Fibroblast of lung (primary cell): ENCODE measurements at places on chromosomes 5 and 9.

DNA sequence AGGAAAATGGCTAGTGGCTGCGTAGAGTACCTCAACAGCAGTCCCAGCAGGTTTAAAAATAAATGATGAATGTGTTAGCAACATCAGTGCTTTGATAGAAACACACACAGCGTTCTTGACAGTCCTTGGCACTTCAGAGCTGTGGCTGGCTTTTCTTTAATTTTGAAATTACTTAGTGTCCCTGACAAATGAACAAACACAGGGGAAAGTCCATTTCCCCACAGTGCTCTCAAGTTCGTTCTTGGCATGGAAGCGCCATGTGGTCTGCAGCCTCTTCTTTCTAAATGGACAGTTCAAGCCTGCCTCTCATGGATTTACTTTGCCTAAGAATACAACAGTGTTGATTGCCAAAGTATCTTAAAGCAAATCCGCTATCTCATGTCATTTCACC is 102.2 kb downstream of the ADAMTS12 start:
- no peak for DNase-seq

DNA sequence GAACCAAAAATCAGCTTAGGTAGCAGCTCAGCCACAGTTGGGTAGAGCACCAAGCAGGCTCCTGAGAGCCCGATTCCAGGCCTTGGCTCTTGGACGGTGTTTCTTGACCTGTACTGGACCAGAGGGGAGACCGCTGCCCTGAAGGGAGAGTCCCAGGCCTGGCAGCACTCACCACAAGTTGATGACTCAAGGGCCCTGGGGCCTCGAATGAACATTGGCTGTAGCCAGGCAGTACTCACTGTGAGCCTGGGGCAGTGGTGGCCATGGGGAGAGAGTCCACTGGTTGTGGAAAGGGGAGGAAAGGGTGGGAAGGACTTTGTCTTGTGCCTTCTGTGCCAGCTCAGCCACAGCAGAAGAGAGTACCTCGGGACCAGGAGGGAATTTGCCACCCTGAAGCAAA is 166.1 kb downstream of the EDIL3 start:
- peak; percentile 39 for DNase-seq

GRCh38 chr5:334903-335739 is 13.6 kb downstream of the AHRR start:
- DNase-seq = no peak

DNA sequence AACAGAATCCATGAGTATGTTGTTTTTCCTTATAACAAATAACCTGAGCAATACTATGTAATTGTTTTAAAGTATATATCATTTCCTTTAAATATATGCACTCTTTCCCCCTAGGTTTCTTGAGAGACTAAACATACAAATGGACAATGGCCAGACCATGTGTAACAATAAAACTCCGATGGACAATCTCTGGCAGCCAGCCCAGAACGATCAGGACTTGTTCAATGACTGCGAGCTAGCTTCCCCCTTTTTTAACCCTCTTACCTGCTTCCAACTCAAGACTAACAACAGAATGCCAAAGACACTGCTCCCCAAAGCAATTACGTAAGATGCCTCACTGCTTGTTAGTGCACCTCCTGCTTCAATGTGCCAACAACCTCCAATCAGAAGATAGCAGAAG is 94.9 kb downstream of the HTR4 start:
- no peak for DNase-seq

GRCh38 chr5:122576256-122577016 is 198.4 kb upstream of the SNX2 start:
- DNase-seq = peak; percentile 53

DNA sequence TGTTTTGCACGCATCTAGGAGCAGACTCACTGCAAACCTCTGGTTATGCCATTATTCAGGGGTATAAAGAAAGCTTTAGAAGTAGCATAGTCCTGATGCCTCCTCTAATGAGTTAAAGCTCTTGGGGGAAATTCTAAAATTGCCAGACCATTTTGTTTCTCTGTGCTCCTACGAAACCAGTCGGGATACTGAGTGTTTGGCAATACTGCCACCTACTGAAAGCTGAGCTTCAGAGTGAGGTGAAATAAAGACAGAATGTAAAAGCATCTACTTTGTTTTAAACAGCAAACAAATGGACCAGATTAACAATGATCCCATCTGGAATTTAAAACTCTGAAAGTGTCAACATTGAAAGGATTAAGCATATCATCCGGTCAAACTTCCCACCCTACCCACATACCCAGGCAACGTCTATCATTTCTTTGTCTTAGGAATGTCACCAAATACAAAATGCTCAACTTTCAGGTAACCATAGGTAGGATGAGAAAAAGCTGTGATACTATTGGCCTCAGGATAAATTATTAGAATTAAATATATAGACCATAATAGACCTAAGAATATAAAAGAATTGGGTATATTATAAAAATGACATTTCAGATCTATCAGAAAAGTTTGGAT is 77.8 kb upstream of the SHISAL2B start:
- peak; percentile 80 for DNase-seq

GRCh38 chr5:36839489-36840476 is 36.8 kb upstream of the NIPBL start:
- DNase-seq = no peak

DNA sequence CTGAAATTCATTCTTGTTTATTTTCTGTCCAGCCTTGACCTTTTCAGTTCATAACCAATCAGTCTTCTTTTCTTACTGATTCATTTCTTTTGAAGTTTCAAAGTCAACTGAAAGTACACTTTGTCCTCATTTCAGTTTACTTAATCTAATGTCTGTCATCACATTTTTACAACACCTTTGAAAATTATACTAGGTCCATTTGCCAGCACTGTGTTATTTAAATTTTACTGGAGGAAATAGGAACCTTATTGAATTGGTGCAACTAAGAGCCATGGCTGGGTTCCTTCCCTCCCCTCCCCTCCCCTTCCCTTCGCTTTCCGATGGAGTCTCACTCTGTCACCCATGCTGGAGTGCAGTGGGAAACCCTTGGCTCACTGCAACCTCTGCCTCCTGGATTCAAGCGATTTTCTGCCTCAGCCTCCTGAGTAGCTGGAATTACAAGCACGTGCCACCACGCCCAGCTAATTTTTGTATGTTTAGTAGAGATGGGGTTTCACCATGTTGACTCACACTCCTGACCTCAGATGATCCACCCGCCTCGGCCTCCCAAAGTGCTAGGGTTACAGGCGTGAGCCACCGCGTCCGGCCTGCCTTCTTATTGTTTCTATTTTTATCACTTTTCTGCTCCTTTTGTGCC is 6.3 kb downstream of the RMI1 start:
- DNase-seq = peak; percentile 60

DNA sequence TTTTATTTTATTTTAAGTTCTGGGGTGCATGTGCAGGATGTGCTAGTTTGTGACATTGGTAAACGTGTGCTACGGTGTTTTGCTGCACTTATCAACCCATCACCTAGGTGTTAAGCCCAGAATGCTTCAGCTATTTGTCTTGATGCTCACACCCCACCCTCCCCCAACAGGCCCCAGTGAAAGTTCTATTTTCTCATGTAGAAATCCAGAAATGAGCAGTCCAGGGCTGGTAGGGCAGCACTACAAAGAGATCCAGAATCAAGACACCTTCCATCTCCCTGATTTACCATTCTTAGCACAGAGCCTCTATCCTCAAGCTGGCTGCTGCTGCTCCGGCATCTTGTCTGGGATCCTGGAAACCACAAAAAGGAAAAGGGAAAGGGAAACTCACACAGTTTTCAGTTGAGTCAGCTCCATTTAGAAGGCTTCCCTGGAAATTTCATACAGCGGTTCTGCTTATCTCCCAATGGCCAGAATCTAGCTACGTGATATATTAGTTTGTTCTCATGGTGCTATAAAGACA is 85.4 kb upstream of the SMARCA2 start:
- DNase-seq = no peak

- DNase-seq = no peak
These were observed 6.3 kb upstream of the IFNA8 start for GRCh38 chr9:21402386-21403251.

DNA sequence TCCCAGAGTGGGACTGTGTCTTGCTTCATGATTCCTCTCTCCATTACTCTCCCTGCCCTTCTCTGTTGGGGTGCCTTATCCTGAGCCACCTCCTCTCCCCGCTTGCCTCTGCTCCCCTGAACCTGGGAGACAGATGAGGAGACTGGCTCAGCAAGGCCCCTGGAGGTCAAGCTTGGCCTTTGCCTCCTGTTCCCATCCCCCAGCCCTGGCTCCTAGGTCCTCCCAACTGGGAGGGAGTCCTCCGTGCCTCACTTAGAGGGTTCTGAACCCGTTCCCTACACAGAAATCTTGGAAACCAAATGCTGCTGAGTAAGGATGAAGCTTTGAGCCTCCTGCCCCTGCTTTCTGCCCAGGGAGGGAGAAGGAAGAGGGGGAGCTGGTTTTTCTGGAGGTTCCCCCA is 9.8 kb upstream of the ENDOG start:
- DNase-seq = no peak

GRCh38 chr9:12956261-12956660 is 181.4 kb downstream of the LURAP1L start:
- no peak for DNase-seq

GRCh38 chr5:62007457-62007856 is 298.5 kb upstream of the KIF2A start:
- DNase-seq = no peak

- no peak for DNase-seq
These were observed 76.0 kb upstream of the LRRC70 start for GRCh38 chr5:62502456-62503101.

DNA sequence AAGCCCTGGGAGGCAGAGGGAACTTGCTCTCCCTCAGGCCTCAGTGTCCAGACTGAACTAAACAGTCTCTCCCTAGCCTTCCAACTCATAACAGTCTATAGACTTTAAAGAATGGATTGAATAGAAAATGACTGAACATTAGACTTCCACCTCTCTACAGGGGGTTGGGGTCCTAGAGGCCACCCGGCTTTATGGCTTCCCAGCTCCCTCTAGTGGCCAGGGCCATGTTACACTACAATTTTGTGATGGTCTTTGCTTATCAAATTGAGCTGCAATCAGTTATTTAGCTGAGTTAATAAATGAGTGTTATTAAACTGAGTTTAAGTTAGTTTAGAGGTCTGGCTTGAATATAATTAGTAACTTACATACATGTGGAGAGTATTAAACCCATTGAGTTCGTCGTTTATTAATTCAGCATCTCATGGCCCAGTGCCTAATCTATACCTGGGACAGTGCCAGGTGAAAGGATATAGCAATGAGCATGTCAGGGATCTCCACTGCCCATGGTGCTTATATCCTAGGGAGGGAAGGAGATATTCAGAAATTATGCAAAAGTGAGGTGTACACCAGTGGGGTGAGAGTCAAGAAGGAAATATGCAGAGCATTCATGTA is 105.2 kb downstream of the SH3TC2 start:
- DNase-seq = peak; percentile 49

- DNase-seq = no peak
These were observed 10.4 kb downstream of the MED27 start for GRCh38 chr9:132069046-132069898.

DNA sequence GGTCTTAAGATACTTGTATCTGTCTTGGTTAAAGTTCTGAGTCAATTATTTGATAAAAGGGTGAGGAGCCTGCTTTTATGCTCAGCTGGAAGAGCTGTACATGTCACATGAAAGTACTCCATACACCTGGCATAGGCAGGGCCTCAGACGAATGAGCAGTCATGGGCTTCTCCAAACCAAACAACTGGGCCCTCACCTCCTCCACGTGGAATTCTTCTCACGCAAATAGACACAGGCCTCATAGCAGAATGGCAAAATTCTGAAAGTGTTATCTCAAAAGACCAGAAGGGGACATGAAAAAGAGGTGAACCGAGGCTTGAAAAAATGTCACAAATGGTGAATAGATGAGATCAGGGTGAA is 48.6 kb downstream of the FAM240B start:
- no peak for DNase-seq

- no peak for DNase-seq
These were observed 52.9 kb downstream of the ZNF462 start for GRCh38 chr9:106915851-106916250.

- peak; percentile 60 for DNase-seq
These were observed 59.0 kb upstream of the BARX1 start for GRCh38 chr9:94014066-94014654.

DNA sequence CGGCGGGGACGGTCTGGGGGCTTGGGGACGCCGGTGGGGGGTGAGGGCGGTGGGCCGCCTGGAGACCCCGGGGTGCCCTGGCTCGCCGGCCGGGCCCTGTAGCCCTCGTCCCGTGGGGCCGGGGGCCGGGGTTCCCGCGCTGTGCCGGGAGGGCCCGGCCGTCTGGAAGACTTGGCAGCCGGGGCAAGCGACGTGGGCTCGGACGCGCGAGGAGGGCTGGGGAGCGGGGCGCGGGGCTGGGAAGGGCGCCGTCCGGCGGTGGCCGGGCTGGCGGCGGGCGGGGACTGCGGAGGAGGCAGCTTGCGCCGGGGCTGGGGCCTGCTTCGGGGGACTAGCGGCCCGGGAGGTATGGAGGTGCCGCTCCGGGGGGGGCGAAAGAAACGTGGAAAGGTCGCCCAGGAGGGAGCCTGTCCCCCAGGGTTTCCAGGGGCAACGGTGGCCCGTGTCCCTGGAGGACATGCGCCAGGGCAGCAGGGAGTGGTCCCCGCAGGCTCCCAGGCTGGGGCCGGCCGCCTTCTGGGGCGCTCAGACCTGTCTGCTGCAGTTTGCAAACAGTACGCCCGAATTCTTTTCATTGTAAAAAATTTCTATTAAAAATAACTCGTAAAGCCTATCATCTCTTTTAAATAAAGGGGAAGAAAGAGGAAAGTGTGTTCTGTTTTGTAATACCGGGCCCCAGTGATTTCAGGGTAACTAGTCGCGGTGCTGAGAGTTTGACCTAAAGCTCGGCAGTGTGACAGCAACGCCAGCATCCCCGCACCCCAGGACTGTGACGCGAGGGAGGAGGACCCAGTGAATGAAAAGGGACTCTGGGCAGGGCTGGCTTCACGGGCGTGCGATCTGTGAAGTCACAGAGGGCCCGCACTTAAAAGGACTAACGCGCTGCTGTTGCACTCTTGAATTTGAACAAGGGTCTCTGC is 752 bp upstream of the ANKH start:
- DNase-seq = peak; percentile 36

GRCh38 chr5:32760091-32760509 is 49.0 kb downstream of the NPR3 start:
- DNase-seq = peak; percentile 98

GRCh38 chr9:126211441-126212074 is 115.1 kb upstream of the MVB12B start:
- no peak for DNase-seq

- DNase-seq = peak; percentile 45
These were observed 235.0 kb downstream of the ACTL7B start for GRCh38 chr9:108620767-108621166.

DNA sequence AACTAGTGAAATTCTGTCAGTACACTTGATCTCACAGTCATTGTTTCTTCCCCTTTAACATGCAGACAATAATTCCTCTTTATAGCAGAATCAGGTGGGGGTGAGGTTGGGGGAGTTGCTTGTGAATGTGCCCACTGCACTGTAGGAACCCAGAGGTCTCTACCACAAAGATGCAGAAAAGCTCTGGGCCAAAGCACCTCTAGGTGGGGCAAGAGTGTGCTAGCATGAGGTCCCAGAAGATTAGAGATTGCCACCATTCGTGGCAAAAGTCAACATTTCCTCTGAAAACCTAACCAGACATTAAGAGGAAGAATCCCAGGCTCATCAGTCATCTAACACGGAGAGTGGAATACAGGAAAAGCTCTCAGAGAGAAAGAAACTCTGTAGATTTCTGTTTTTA is 74.5 kb downstream of the PTCD2 start:
- DNase-seq = peak; percentile 10
